ENCODE measurements at places on chromosomes 16 and 17.
A peak's percentile ranks its signal among the peaks of the same experiment; 100 is the strongest.

- peak; percentile 91 for DNase-seq
Measured at GRCh38 chr16:73432850-73433730, 385.2 kb upstream of the ZFHX3 start.

- no peak for DNase-seq
Measured at GRCh38 chr17:4154201-4154600, 11.2 kb downstream of the CYB5D2 start.

GRCh38 chr17:2282297-2282873, 21.2 kb downstream of the SMG6 start:
- peak; percentile 4 for DNase-seq

DNA sequence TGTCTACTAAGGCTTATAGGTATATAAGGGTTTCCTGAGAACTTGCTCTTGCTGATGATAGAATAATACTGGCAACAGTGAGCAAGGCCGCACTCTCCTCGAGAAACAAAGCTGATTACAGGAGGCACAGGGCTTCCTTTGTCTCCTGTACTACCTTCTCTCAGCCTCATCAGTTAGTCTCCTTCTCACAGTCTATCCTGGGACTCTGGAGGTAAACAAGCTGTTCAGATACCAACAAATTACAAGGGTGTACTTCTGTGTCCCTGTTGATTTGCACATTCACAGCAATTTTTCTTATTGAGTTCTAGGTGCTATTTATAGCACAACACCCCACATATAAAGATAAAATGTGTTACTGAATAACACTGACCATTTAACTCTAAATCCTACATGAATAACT, 98.7 kb downstream of the TRIM37 start:
- DNase-seq: no peak

- DNase-seq: no peak
Measured at GRCh38 chr16:57755061-57755684, 19.6 kb downstream of the KATNB1 start.

DNA sequence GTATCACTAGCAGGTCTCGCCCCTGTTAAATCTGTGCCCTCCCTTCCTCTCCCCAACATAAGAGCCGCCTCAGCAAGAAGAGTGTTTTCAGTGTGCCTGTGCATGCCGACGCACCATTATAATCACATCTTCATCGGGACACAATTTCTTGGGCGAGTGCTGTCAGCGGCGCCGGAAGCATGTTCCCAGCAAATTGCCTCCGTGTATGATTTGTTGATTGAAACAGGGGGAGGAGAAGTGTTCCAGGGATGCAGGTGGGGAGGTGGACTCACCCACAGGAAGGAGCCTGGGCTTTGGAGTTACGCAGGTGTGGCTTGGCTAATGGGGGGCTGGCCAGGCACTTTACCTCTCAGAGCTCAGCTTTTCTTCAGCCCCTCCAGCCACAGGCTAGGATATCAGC, 53.6 kb downstream of the SPACA3 start:
- DNase-seq: no peak

DNA sequence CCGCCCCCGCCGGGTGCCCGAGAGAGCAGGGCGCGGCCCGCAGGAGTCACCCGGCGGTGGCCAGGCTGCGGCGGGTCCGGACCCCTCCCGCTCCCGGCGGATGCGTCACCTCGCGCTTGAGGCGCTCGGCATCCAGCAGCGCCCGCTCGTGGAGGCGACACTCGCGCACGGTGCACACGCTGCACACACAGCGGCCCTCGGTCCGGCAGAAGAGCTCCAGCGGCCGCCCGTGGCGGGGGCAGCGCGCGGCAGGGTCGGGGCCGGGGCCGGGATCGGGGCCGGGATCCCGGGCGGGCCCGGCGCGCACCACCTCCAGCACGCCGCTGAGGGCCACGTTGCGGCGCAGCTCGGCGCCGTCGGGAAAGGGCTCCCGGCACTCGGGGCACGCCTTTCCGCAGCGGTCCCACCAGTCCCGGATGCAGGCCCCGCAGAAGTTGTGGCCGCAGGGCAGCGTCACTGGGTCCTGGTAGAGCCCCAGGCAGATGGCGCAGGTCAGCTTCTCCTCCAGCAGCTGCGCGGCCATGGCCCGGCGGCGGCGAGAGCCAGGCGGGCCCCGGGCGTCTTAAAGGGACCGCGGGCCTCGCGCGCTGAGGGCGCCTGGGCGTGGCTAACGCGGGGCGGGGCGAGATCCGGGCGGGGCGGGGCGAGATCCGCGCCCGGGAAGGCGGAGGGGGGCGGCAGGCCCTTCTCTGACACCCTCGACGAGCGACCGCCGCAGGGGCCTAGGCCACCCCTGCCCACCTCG, at the start of gene TRIM65:
TRIM65 (minus strand) TSS at position 537 of the 745 bp plus-strand sequence; CDS start at position 523, 14 bp downstream.
- peak; percentile 44 for DNase-seq

DNA sequence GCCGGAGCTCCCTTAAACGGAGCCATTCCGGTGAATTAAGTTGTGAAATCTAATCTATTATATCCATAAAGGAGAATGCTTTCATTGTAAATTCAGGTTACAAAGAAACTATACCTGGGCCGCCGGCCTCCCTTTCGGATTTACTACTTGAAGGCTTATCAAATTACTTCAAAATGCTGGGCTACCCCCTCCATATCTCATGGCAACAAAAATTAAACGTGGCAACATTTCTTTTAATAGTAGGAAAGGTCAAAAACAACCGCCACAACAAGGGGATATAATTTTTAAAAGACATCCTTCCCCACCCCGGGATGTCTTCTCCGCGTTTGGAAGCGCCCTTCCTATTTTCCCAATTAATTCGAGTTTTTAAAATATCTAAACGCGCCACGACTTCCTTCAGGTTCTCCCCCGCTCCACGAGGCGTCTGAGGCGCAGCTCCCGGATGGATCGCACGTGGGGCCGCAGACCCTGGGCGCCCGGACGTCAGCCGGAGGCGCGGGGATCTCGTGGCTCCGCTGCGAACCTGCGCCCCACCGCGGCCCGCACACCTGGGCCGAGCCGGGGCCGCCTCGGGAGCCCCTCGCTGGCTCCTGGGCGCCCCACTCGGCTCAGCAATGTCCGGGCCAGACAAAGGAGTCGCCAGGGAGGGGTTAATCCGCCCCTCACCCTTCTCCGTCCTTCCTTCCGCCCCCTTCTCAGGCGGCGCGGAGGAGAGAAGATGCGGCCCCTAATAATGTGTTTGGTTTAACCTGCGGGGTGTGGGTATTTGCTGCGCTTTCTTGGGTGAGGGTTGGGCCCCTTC, 47.4 kb upstream of the SLC38A10 start:
- peak; percentile 65 for DNase-seq

DNA sequence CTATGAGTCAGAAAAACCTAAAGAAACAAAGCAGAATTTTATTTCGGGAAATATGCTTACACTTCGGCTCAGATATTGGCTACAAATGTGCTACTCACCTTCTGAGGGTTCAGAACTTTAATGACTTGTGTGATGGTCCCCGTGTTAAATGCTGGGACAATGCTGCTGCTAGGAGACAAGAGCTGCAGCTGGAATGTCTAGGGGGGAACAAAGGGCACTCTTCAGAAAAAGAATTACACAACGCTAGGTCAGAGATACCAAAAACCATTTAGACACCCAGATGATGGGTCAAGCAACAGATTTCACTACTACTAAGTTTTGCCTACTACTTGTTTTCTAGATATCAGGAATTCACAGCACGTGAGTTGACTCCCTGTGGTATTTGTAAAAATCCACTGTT, 10.0 kb upstream of the PHLPP2 start:
- no peak for DNase-seq

- peak; percentile 39 for DNase-seq
Measured at GRCh38 chr16:66695935-66696668, 441 bp downstream of the CMTM4 start.

DNA sequence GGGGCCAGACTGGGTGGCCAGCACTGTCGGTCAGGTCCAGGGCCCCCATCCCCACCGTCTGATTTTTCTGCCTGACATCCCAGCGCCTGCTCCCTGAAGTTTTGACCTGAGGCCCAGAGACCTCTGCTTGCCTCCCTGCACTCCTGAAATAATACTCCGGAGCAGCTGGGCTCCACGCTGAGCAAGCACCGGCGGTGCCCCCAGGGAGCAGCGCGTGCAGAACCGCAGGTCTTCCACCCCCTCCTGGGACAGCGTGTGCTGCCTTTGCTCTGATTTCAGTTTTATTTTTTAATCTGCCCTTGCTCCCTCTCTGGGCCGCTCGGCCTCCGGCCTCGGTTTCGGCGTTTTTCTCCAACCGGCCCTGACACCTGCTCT, 132.4 kb upstream of the GSE1 start:
- peak; percentile 17 for DNase-seq

- no peak for DNase-seq
Measured at GRCh38 chr17:68514831-68515635, 2.8 kb downstream of the PRKAR1A start.

- peak; percentile 25 for DNase-seq
Measured at GRCh38 chr16:12503191-12503590, 300.5 kb downstream of the CPPED1 start.

DNA sequence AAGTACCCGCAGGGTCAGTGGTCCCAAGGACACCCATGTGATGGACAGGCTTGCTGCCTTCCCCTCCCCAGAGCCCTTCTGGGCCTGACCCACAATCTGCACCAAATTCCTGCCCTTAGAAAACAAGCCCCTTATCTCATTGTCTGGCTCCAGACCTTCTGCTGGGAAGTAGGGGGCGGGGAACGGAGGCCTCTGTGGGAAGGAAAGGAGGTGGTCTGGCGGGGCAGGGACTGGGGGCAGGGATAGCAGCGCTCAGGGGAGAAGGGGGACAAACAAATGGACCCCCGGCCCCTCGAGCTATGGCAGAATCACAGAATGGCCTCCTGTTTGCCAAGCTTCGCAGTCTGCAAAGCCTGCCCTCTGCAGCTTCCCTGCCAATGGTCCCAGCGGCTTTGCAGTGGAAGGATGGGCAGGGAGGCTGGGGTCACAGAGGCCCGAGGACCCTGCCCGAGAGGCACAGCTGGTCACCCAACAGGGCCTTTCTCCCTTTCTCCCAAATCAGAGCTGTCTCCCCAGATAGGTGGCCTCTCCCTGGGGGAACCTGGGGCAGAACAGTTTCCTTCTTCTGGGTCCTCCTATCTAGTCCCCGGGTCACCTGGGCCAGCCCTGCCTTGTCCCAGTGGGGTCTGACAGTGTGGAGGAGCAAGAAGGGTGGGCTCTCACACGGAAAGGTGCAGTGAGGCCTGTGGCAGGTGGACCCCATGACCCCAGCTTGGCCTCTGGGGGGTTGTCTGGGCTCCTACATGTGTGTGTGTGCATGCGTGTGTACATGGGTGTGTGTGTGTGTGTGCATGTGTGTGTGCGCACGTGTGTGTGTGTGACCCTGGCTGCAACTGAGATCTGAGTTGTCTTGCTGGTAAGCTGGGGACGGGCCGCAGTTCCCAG, 25.5 kb downstream of the TMEM235 start:
- no peak for DNase-seq

DNA sequence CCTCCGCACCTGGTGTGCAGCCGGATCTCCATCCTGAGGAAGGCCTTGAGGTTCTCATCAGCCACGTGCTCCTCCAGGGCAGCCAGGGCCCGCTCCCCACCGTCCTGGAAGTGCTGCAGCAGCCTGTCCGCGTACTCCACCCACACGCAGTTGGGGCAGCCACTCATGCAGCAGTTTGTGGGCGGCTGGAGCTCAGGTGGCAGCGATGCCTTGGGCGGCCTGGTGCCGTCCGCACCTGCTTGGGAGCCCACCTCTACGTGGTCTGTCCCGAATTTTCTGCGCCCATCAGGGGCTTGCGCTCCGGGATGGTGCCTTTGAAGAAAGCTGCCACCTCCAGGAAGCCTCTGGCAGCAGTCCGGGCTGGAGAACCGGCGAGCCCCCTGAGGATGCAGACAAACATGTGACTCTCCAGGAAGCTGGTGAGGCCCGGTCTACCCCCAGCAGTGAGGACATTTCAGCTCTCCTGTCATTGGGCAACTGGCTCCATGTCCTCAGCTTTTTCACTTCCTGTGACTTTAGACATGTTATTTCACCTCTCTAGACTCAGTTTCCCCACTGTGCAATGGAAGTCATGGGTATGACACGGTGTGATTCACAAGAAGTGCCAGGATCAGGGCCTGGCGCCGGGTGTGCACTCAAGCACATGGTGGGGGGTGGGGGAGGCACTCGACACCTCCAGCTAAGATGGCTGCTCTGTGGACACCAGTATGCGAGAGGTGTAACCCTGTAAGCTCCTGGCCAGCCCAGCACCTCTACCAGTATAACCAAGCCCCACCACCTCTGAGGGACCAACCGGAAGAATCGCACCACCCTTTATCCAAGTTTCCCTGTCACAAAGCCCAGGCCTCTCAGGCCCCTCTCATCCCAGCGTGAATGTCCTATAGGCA, 957 bp downstream of the OXLD1 start:
- no peak for DNase-seq

DNA sequence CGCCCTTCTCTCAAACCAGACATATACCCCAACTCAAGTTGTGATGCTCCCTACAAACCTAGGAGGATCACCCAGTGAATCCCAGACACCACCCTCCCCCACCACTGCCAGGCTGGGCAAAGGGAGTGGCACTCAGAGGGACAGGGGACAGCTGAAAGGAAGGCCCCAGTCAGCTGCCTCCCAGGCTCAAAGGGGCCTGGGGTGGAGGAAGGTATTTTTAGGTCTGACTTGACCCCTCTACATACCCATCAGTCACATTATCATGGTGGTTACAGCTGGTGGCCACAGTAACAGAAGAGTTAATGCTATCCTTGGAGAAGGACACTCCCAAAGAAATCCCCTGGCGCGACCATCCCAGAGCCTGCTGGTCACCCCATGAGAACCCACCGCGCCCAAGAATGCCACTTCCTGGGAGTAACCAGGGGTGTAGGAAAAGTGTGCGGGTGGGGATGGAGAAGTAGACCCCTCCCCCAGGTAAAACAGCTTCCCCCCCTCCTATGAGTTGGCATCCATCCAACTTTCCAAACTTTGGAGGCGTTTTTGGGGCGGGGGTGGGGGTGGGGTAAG, 1.1 kb downstream of the CACNB1 start:
- DNase-seq: no peak

- DNase-seq: no peak
Measured at GRCh38 chr17:81961521-81962498, 823 bp upstream of the NOTUM start.

DNA sequence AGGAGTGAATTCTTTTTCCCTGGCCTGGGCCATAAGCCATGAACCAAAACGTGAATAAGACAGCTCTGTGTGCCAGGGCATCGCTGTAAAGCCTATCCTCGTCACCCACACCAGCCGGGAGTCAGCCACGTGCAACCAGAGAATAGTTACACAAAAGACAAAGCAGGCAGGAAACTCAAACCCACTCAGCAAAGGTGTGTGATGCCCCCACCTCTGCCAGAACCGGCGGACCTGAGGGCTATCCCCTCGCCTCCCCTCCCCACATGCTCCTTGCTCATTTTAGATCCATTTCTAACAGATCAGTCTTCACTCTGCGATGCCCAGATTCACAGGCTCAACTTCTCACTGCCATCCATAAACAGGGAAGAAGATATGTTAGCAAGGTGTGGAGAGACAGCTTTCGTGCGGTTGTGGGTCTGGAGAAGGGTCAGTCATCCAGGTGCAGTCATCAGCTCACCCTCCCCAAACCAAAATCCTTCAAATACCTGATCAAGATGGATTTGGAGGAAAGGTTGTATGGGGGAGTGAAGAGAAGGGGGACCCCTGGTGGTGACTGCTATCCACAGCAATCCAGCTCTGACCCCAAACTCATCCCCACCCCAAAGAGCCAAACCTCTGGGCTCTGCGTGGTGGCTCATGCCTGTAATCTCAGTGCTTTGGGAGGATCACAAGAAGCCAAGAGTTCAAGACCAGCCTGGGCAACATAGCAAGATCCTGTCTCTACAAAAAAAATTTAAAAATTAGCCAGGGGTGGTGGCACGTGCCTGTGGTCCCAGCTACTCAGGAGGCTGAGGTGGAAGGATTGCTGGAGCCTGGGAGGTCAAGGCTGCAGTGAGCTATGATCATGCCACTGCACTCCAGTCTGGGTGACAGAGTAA, 219.2 kb downstream of the C16orf78 start:
- DNase-seq: peak; percentile 19

- no peak for DNase-seq
Measured at GRCh38 chr16:48824271-48824670, 214.3 kb upstream of the N4BP1 start.

Measured in NCI-H526 treated with DMSO at 0.1 percent for 48 hours (cell line).